ENCODE measurements at places on chromosomes 5 and 9.

- no peak for DNase-seq
Measured at GRCh38 chr5:148993283-148993936, 69.5 kb downstream of the SH3TC2 start.

- DNase-seq: no peak
Measured at GRCh38 chr5:1793301-1793740, 6.3 kb downstream of the MRPL36 start.

DNA sequence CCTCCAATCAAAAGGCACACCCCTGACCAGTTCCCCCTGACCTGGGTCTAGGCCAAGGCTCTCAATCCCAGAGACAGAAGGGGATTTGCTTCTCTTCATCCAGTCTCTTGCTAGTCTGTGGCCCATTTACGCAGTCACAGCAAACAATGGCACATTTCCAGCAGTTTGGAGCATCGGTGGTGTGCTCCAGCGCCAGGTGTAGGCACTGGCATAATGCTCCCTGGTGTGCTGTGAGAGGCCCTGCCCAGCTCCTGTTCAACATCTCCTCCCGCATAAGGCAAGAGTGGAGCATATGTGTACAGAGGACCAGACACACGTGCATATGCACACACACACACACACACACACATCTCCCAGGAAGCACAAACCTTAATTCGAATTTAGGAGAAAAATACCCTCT lies 79.5 kb upstream of the ERCC6L2 start:
- no peak for DNase-seq

GRCh38 chr9:121878271-121878822 lies 214.8 kb downstream of the TTLL11 start:
- DNase-seq: no peak

GRCh38 chr9:136765041-136765440 lies 723 bp upstream of the LCN15 start:
- no peak for DNase-seq
